Smooth muscle cell of trachea (primary cell): ENCODE measurements at places on chromosomes 6 and 20. TPM values are rescaled to one million over a fixed set of nuclear protein-coding genes. Genes with fewer than 3 reads are reported as not detected.

The KIFC1 gene
- 1.8 and 36.2 TPM in 2 replicates for total RNA-seq

The SPDEF gene
- total RNA-seq, result 0.15 TPM in 1 of 2 replicates, not detected in the other

The MLIP gene
- total RNA-seq, result not detected in 2 replicates

The TREML2 gene
- not detected in 2 replicates for total RNA-seq

The ADGB gene
- total RNA-seq, result not detected in 2 replicates

The C20orf202 gene
- total RNA-seq, result under 0.01 TPM in 2 replicates

The RNF182 gene
- total RNA-seq, result 2.3 and 3.8 TPM in 2 replicates

The SDCBP2 gene
- total RNA-seq, result 1.9 and 2.3 TPM in 2 replicates

The PLN gene
- under 0.01 TPM in 1 of 2 replicates, not detected in the other for total RNA-seq

The KHDC1L gene
- not detected in 2 replicates for total RNA-seq

The CNR1 gene
- total RNA-seq, result not detected in 2 replicates

The TMEM200A gene
- total RNA-seq, result 44.5 and 62.5 TPM in 2 replicates

The GJA1 gene
- total RNA-seq, result 120 and 124 TPM in 2 replicates

The PKIB gene
- total RNA-seq, result 2.6 and 11.1 TPM in 2 replicates

The LSM14B gene
- total RNA-seq, result 44.4 and 64.0 TPM in 2 replicates

The MCHR2 gene
- not detected in 2 replicates for total RNA-seq

The PERP gene
- 34.5 and 46.6 TPM in 2 replicates for total RNA-seq

The GTF3C6 gene
- total RNA-seq, result 31.6 and 65.5 TPM in 2 replicates

The RFX6 gene
- not detected in 2 replicates for total RNA-seq

The CD83 gene
- total RNA-seq, result 4.5 and 7.3 TPM in 2 replicates

The CAP2 gene
- total RNA-seq, result 3.5 and 3.6 TPM in 2 replicates

The UBE3D gene
- 7.0 and 7.4 TPM in 2 replicates for total RNA-seq

The GJA10 gene
- total RNA-seq, result not detected in 2 replicates

The SCRT2 gene
- not detected in 2 replicates for total RNA-seq

The LHFPL5 gene
- not detected in 2 replicates for total RNA-seq

The RHAG gene
- not detected in 2 replicates for total RNA-seq

The CALHM5 gene
- 5.5 and 6.3 TPM in 2 replicates for total RNA-seq

The SLC22A16 gene
- total RNA-seq, result 0.15 TPM in 1 of 2 replicates, not detected in the other

The CST8 gene
- total RNA-seq, result not detected in 2 replicates

The PAX1 gene
- not detected in 2 replicates for total RNA-seq

The VSX1 gene
- not detected in 2 replicates for total RNA-seq

The MACROD2 gene
- total RNA-seq, result 0.50 and 1.5 TPM in 2 replicates

The SCUBE3 gene
- total RNA-seq, result 0.44 and 1.5 TPM in 2 replicates

The TRIM31 gene
- not detected in 2 replicates for total RNA-seq

The FAM209A gene
- not detected in 2 replicates for total RNA-seq

The ZNF334 gene
- total RNA-seq, result 1.6 and 2.5 TPM in 2 replicates

The COL21A1 gene
- 4.6 and 17.6 TPM in 2 replicates for total RNA-seq

The LAMA4 gene
- total RNA-seq, result 577 and 652 TPM in 2 replicates

The SLC22A7 gene
- not detected in 2 replicates for total RNA-seq

The SLCO4A1 gene
- total RNA-seq, result 0.66 and 1.3 TPM in 2 replicates

The TBX18 gene
- total RNA-seq, result 28.1 and 55.7 TPM in 2 replicates

The BPIFB1 gene
- not detected in 2 replicates for total RNA-seq

The CALHM4 gene
- not detected in 2 replicates for total RNA-seq

The GTSF1L gene
- total RNA-seq, result not detected in 2 replicates

The GABRR1 gene
- not detected in 2 replicates for total RNA-seq

The SLC24A3 gene
- under 0.01 TPM in 1 of 2 replicates, not detected in the other for total RNA-seq

The DUSP15 gene
- total RNA-seq, result 0.33 TPM in 1 of 2 replicates, not detected in the other

The BNIP5 gene
- not detected in 2 replicates for total RNA-seq

The KCNK16 gene
- not detected in 2 replicates for total RNA-seq

The GLYATL3 gene
- not detected in 2 replicates for total RNA-seq

The SPATS1 gene
- not detected in 2 replicates for total RNA-seq

The METTL24 gene
- total RNA-seq, result 0.33 and 0.44 TPM in 2 replicates

The SFTA2 gene
- total RNA-seq, result not detected in 2 replicates

The SLC32A1 gene
- not detected in 2 replicates for total RNA-seq

The BHLHE23 gene
- total RNA-seq, result not detected in 2 replicates
